ENCODE measurements at places on chromosomes 6 and 20. TPM values are rescaled to one million over a fixed set of nuclear protein-coding genes. Genes with fewer than 3 reads are reported as not detected.

- DNase-seq = no peak
These were observed 6.2 kb downstream of the TRIM38 start for GRCh38 chr6:25968769-25969168.

- DNase-seq = no peak
These were observed 494.7 kb upstream of the MAP3K7 start for GRCh38 chr6:91081452-91082067.

Gene C20orf204
- total RNA-seq = 1.3 TPM

DNA sequence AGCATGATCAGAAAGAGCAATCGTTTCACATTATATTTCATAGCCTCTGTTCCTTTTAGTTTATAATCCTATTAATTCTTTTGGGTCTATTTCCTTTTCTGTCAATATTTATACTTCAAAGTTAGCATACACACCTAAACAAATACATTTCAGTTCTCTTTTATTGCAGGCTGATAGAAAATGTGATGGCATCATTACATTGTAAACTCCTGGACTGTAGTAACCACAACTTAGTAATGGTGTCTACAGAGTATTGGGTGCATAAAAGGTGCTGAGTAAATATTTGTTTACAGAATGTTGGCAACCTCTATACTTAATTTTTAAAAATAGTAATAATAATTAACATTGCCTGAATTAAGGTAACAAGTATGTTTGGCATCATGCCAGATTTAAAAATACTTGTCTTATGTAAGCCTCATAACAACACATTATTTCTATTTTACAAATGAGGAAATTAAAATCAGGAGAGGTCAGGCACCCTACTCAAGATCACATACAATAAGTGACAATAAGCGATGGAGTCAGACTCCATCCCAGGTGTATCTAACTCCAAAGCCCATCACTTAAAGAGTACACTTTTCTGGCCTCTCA, 195.0 kb downstream of the UBE3D start:
- no peak for DNase-seq

DNA sequence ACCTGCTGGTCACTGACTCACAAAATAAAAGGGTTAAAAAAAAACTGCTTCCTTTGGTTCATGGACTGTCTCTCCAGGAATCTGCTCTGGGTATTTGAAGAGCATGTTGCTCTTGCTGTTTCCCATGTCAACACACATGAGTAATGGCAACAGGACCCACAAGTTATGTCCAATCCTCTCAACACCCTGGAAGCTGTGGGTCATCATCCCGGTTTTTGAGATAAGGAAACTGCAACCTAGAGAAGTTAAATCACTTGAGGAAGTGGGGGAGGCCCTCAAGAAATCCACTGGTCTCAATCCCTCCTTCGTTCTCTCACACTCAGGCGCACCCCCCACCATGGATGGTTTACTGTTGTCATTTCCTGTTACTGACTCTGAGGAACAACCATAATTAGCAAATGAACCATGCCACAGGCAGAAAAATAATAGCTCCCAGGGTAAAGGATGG, 12.4 kb downstream of the MAP1LC3A start:
- DNase-seq = no peak

Gene MCHR2
- not detected for total RNA-seq

Gene FITM2
- 8.8 TPM for total RNA-seq

- peak; percentile 54 for DNase-seq
These were observed 423.7 kb upstream of the MARCKS start for GRCh38 chr6:113433335-113433991.

DNA sequence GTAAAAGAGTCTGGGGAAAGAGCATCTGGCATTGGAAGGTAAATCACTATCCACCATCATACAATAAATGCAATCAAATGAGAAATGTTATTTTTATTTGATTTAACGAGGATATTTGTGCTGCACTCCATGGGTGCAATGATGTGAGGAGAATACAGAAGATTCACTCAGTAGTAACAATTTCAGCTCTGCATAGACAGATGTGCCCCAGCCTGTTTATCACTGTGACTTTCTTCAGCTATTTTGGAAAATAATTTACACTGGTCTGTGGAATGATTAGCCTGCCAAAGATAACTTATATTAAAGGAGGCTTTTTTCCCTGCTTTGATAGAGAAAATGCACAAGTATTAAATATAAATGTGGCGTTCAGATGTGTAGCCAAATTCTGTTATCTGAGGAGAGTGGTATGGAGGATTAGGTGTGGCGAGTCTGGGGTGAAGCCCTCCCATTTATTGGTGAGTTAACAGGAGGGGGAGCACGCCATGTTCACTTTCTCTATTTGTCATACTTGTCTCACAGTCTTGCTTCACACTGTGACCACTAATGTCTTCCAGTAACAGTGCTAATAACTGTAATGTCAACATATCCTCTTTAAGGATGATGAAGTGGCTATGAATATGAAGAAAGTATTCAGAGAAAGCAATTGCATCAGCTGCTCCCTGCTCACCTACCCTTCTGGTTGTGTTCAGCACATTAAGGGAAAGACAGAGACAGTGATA, 645.6 kb downstream of the MMUT start:
- DNase-seq = no peak

DNA sequence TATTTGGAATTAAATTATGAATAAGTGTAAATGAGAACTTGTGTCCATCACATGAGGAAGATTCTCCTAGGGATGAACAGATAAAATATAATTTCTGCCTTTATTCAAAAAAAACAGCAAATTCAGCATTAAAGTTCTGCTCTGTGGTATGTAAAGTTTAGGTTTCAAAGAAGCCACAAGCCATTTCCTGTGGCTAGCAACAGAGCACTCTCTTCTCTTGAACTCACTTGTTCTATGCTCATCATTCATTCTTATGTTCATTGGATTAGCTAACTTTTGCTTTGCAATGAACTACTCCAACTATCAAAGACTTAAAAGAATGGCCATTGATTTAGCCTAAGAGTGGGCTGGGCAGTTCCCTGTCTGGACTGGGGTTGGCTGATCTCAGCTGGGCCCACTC, 20.8 kb upstream of the SNRPB2 start:
- no peak for DNase-seq

GRCh38 chr6:142537612-142538478, 236.0 kb downstream of the ADGRG6 start:
- DNase-seq = no peak

DNA sequence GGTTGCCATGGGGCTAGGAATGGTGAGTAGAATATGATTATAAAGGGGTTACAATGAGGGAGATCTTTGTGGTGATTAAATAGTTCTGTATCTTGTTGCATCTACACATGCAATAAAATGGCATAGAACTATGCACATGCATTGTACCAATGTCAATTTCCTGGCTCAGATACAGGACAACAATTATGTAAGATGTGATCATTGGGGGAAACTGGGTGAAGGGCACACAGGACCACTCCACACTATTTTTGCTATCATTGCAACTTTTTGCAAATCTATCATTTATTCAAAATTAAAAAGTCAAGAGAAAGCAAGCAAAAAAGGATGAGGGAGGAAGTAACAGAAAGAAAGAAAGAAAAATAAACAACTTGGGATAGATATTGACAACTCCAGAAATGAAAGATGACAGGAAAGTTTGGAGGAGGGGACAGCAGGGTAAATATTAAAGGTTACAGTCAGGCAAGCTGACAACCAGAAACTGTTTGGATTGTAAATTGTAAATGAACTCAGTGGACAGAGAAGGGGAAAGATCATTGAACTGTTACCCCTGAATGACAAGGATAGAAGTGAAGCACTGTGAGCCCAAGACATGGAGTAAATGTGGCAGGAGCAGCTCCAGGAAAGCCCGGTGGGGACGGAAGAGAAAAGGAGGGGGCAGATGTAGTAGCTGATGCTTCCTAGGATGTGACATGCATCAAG, 499.6 kb upstream of the JARID2 start:
- DNase-seq = no peak

DNA sequence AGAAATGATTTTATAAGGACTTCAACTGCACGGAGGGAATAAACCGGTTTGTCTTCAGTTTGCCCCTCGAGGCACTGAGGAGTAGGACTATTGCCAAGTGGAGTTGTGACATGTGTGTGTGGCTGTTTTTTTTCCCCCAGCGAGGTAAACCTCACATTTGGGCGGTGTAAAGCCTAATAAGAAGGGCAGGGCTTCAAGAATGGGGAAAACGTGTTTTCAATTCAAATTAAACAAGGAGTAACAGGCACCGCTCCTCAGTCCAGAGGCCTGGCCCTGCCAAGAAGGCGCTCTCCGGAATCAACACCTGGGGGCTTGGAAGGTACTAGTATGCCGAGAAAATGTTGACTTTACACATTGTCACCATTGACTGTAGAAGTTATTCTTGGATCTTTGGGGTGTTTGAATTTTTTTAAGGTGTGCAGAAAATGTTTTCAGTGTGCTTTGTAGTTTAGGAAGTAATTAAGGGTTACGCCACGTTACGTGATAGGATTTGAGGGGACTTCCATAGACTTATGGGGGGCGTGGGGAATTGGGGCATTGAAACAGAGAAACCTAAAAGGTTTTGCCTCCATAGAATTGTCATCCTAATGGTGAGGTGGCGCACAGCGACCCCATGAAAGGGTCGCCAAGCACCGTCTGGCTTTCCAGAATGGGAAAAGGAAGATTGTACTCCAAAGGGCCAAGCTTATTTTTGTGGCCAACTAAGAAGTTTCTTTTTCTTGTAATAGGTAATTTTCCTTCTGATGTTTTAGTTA, 791 bp downstream of the ADGRG6 start:
- DNase-seq = peak; percentile 67

DNA sequence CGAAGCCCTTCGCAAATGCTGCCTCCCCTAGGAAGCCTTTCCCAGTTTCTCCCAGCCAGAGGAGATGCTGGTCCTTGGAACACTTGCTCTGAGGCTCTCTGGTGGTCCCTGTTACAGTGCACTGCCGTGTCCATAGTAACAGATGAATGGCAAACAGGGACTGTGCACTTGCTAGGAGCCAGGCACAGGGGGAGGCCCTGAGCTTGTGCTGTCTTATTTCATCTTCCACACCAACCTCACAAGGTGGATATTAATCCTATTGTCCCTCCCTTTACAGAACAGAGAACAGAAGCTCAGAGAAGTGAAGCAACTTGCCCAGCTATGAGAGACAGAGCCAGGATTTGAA, 19.0 kb downstream of the SRC start:
- DNase-seq = no peak

Measured in breast epithelium (tissue), 4 donors.